ENCODE measurements at places on chromosomes 3 and 15.

GRCh38 chr15:48273049-48273448, 58.2 kb upstream of the DUT start:
- DNase-seq = no peak

- DNase-seq = no peak
Measured at GRCh38 chr15:76060118-76060989, 569 bp downstream of the TMEM266 start.

- no peak for DNase-seq
Measured at GRCh38 chr15:77060546-77060945, 10.4 kb downstream of the TSPAN3 start.

GRCh38 chr3:71598292-71598691, 14.8 kb upstream of the FOXP1 start:
- DNase-seq = no peak

Data from C1 segment of cervical spinal cord (tissue), 14 donors.